Karpas-422 (cell line): ENCODE measurements at places on chromosomes 11 and 22. TPM values are rescaled to one million over a fixed set of nuclear protein-coding genes. Genes with fewer than 3 reads are reported as not detected.

Gene FADS3
- total RNA-seq = 39.5 and 70.4 TPM in 2 replicates

GRCh38 chr22:25563761-25564319 is 635 bp upstream of the GRK3 start:
- peak; percentile 40 for DNase-seq

- DNase-seq = no peak
Measured at GRCh38 chr11:111194860-111195568, 50.5 kb upstream of the POU2AF2 start.

Gene MRGPRF
- not detected in 2 replicates for total RNA-seq

DNA sequence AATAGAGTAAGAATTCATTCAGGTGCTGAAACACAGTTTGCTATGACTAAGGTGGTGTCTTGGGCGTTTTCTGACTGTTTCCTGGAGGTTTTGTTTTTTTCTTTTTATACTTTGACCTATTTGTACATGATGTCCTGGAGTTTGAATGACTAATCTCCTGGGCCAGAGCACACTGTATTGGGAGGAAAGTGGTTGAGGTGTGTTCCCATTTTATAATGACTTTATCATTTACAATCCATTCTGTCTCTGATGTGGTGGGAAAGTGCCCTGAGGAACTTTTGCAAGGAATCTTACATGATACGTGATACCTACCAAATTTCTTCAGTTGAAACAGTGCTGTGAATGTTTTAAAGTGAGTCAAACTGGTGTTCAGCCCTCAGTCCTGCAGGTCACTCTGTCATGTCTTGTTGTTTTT is 80.8 kb downstream of the TNRC6B start:
- no peak for DNase-seq

- no peak for DNase-seq
Measured at GRCh38 chr11:36417154-36417553, 92.9 kb downstream of the TRAF6 start.

DNA sequence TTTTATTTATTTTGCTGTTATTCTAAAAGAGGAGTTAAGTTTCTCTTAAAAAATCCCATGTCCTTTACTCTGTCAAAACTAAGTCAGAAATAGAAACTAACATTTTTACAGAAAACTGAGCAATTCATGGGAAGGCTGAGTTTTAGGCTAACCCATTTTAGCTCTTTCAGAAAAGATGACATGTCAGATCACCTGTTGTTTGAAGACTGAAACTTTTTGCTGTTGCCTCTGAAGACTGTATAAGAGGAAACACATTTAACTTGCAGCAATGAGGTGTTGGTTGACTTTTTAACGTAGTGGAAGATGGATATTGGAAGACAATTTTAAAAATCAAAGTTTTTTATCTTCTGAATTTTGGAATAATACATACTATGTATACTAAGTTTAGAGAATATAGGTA is 115.4 kb downstream of the METTL15 start:
- DNase-seq = no peak

Gene TSGA10IP
- total RNA-seq = not detected in 2 replicates

Gene MMP20
- total RNA-seq = not detected in 2 replicates

DNA sequence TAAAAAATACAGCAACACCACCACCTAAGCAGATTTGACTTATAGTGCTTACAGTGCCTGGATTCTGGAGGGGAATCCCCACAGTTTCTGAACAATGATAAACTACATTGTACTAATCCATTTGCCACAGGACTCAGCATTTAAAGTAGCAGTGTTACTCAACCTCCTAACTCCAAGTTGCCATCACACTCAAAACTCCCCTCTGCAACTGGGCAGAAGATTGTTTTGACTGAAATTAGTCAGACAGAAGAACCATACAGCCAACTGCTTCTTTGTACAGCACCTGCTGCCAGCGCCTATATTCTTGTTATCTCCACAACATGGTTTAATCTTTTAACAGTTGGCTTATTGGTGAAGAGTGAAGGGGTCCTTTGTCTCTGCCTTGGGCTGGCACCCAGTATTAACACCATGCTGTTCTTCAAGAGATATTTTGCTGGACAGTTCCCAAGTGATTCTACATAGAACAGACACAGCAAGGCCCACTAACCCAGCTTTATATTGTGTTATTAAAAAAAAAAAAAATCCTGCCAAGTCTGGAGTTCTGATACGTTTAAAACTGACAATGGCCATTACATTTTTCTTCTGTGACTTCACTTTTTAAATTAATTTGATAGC is 273.2 kb downstream of the DCDC1 start:
- DNase-seq = no peak

DNA sequence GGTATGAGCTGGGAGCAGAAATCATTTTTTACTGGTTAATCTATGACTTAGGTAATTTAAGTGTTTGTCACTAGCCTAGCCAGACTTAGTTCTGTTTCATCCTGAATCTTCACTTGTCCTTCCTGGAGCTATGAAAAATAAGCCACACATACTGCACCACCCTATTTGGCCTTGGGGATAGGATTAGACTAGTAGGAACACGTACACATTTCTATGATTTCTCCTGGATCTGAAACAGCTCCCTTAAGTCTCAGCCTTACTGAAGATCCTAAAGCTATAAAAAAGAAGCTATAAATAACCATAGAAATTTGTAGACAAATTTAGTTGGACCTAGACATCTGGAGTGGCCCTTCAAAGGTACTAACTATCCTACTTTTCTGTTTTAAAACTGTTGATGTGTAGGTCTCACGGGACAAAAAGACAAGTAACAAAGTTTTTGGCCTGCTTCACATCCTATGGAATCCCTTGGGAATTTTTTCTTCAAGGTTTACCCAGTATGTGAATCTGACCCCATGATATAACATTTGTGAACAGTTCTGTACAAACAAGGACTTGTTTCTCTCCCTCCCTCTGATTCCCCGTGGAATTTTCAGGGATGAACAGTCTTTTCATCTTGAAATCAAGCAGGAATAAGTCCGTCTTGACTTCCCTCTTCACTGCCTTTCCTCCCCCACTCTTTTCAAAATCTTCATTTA is 275.0 kb downstream of the FAM76B start:
- DNase-seq = no peak

- DNase-seq = no peak
Measured at GRCh38 chr11:61976420-61976800, 9.0 kb upstream of the FTH1 start.

DNA sequence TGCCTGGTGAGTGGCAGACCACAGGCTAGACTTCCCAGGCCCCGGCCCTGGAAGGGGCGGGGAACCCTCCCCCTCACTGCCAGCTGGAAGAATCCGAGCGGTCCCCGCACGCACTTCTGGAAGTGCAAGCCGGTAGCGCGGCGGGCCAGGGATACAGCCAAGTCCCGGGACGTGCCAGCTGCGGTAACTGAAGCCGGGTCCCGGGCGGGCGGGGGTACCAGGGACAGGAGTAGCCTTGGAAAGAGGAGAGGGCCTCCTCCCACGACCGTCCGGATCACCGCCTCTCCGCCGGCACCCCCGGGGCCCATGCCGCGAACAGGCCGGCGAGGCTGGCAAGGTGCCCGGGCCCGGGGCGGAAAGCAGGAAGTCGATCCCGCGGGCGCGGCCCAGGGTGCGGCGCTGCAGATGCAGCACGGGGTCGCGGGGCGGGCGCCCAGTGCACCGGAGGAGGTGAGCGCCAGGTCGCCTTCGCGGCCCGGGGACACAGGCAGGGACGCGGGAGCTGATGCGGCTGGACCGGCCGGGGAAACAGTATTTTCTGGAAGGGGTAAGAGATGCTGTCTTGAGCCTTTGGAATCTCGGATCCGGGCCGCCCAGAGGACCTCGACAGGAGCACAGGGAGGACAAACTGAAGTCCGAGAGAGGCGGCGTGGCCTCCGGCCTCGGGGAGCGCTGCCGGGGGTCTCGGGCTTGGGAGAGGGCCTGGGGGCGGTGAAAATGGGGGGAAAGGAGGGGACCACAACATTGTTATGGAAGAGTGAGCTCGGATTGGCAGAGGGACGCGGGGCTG is 783 bp upstream of the SLC35C1 start:
- DNase-seq = peak; percentile 56

DNA sequence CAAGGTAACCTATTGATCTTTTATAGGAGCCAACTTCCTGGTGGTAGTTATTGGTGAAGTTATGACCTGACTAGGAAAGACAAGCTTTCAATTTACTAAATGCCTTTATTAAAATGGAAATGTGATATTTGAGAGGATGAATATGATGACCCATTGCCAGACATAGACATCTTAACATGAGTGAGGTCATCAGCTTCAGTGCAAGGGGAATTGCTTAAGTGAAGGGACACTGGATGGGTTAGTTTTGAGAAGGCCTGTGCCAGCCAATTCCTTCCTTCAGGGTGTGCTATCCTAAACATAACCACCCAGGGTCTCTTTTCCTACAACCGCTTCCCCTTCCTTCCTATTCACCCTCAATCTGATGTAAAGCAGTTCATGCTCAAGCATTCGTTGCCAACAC is 21.5 kb downstream of the NAV2 start:
- no peak for DNase-seq

GRCh38 chr22:42857845-42858481 is 890 bp upstream of the ARFGAP3 start:
- no peak for DNase-seq

DNA sequence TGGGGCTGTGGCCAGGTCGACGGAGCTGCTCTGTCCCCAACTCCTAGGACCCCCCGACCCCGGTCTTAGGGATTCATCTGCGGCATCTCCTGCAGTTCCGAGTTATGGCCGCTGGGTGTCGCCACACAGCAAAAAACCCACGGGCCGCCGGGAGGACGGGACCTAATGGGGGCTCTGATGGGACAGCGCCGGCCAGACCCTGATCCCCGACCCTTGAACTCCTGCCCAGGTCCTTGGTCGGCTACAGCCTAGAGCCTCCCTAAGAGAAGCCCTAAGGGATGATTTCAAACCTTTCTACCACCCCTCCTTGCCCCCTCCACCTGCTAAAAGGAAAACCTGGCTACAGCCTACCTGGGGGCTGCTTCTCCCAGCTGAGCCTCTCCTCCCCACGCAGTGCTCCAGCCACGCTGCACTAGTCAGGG is 30.8 kb upstream of the LRRC10B start:
- peak; percentile 77 for DNase-seq

Gene ANO9
- total RNA-seq = 1.4 and 2.2 TPM in 2 replicates

GRCh38 chr22:42969348-42969975 is 45.5 kb downstream of the PACSIN2 start:
- no peak for DNase-seq

- no peak for DNase-seq
Measured at GRCh38 chr22:50520826-50521453, 4.5 kb downstream of the SCO2 start.

Gene OR52I2
- total RNA-seq = not detected in 2 replicates

DNA sequence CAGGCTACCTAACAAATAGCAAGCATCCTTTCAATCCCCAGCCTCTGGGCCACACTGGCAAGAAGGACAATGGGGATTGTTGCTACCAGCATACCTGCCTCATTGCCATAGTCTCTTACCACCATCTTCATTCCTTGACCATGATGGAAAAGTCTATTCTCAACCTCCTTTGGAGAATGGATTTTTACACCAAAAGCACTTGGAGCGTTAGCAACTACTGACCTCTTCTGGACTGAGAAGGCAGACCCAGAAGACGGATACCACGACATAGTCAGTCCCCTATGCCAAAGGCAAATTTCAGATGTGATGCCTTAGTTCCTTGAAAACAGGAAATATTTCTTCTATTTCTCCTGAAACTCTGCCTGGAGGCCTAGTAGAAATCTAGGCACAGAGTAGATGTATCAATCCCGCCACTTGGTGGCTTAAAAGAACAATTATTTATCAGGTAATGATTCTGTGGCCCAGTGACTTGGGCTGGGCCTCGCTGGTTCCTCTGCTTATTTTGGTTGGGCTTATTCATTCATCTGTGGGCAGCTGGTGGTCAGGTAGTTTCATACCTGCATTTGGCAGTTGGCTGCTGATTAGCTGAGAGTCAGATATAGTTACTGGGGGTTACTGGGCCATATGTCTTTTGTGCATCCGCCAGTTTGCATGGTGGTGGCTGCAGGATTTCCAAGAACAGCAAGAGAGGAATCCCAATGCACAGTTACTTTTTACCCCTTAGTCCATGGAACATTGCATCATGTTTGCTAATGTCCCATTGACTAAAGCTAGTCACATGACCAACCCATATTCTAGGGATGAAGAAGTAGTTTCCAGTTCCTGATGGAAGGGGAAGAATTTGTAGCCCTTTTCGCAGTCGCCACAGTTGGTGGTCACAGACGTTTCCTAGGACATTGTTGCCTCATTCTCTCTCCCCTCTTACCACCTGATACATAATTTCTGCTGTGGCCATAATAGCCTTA is 75.2 kb downstream of the DHCR7 start:
- DNase-seq = peak; percentile 50

Gene PAX6
- 0.61 and 5.9 TPM in 2 replicates for total RNA-seq

DNA sequence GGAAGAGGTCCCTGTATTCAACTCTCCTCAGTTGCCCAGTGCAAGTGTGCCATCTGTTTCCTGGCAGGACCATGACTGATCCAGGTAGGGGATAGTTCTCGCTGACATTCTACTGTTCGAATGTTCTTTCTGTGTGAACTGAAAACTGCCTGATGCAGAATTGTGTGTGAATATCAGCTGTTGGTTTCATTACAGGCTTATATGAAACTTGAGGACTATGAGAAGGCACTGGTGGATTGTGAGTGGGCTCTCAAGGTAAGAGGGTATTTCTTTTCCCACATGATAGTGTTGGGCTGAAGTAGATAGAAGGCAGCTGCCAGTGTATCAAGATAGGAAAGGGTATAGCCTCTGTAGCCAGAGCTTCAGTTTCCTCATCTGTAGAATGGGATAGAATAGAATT is 15.3 kb downstream of the TTC12 start:
- DNase-seq = no peak

- DNase-seq = peak; percentile 84
Measured at GRCh38 chr22:50260801-50261614, 475 bp downstream of the MAPK12 start.

Gene GRIK4
- total RNA-seq = not detected in 2 replicates

Gene TMPRSS13
- total RNA-seq = 0.69 and 1.1 TPM in 2 replicates

Gene PKNOX2
- 0.18 and 1.5 TPM in 2 replicates for total RNA-seq

DNA sequence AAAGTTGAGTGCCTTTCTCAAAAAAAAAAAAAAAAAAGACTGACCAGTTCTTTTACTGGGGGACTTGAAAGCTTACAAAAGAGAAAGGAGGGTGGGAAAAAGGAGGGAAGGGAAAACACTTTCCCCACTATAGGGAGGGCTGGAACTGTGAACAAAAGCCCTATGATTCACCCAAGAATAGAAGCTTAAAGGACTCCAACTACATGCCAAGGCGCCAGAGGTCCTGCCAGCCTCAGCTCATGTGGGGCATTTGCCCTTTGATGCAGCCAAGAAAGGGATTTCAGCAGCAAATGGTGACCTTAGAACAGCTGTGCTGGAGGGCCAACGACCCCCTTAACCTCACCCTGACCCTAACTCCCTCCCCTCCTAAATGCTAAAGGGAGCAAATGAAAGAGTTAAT is 160.0 kb downstream of the NTM start:
- DNase-seq = no peak
